Osteoblast (primary cell): ENCODE measurements at places on chromosomes 12 and 14. TPM values are rescaled to one million over a fixed set of nuclear protein-coding genes. Genes with fewer than 3 reads are reported as not detected.

- DNase-seq, result no peak
Measured at GRCh38 chr14:61510736-61511557, 184.4 kb upstream of the HIF1A start.

GRCh38 chr12:93957168-93957567, 191.2 kb upstream of the PLXNC1 start:
- no peak for DNase-seq

GRCh38 chr14:100617410-100618317, 30.4 kb upstream of the BEGAIN start:
- peak; percentile 83 for DNase-seq

Gene CLEC7A
- under 0.01 and 0.36 TPM in 2 replicates for total RNA-seq

- DNase-seq, result no peak
Measured at GRCh38 chr14:67332468-67332867, 27.1 kb downstream of the ATP6V1D start.

DNA sequence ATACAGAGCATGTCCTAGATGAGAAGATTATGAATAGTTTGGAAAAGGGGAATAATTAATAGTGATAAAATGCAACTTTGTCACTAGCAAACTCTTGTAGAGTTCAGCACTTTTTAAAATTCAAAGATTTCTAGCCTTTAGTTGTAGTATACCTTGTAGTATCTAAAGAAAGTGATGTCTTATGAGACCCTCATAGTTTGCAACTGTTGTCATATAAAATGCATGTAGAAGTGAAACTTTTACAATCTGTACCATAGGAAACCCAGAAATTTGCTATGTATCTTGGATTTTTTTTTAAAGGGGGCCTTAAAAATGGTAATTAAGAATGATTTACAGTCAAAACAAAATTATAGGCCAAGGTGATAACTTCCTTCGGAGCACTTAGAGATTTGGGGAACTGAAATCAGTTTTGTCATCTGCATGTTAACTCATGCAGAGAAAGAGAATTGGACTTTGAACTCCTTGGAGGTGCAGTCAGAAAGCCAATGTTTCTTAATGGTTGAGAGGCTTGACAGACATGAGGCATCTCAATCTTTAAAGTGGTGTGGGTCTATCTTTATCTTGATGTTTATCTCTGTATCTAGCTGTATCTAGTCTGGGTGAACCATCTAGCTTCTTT, 1.3 kb downstream of the LRRK2 start:
- DNase-seq, result no peak

DNA sequence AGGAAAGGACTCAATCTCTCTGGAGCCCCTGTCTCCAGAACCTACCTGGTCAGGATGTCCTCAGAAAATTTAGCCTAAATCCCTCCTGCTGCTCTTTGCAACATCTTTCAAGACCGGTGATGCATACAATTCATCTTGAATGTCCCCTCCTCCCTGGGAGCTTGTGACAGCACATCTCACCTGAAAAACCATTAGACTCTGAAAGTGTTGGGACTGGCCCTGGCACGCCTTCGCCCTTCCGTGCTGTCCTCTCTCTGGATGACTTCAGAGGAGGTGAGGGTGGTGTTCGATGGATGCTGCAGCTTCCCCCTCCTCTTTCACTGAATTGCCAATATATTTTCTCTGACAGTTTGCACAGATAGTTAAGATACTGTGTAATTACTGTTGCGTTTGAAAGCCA, 90.9 kb upstream of the CISTR start:
- DNase-seq, result no peak

Gene GALNT8
- not detected in 2 replicates for total RNA-seq

- DNase-seq, result no peak
Measured at GRCh38 chr14:103633391-103633790, 4.4 kb downstream of the KLC1 start.

DNA sequence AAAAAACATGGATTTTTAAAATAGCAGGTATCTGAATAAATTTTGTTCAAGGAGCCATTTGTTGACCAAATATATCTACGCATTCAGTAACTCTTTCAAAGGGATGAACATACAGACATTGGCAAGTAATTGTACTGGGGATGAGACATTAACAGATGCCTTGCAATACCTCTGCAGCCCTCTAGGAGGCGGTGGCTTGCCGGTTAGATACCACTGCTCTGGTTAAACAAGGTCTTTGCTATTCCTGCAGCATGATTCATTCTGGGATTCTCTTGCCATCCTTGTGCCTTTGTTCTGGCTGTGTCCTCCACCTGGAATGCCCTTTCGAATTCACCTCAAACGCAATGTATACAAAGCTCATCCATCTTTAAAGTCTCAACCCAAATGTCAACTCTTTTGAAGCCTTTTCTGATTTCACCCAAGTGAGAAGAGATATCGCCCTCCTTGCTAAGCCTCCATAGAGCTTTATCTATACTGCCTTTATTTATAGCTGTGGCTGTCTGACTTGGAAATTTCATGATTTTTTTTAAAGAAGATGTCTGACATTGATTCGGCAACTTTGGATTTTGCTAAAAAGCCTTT, 131.0 kb upstream of the SRRM4 start:
- no peak for DNase-seq

- DNase-seq, result peak; percentile 77
Measured at GRCh38 chr12:46830731-46831334, 5.0 kb upstream of the SLC38A4 start.

- no peak for DNase-seq
Measured at GRCh38 chr12:65756956-65757511, 67.2 kb upstream of the HMGA2 start.

GRCh38 chr14:91607322-91608047, 97.4 kb upstream of the PPP4R3A start:
- no peak for DNase-seq

- DNase-seq, result no peak
Measured at GRCh38 chr14:65745396-65746190, 333.1 kb downstream of the FUT8 start.

Gene GCH1
- 2.7 and 3.3 TPM in 2 replicates for total RNA-seq

DNA sequence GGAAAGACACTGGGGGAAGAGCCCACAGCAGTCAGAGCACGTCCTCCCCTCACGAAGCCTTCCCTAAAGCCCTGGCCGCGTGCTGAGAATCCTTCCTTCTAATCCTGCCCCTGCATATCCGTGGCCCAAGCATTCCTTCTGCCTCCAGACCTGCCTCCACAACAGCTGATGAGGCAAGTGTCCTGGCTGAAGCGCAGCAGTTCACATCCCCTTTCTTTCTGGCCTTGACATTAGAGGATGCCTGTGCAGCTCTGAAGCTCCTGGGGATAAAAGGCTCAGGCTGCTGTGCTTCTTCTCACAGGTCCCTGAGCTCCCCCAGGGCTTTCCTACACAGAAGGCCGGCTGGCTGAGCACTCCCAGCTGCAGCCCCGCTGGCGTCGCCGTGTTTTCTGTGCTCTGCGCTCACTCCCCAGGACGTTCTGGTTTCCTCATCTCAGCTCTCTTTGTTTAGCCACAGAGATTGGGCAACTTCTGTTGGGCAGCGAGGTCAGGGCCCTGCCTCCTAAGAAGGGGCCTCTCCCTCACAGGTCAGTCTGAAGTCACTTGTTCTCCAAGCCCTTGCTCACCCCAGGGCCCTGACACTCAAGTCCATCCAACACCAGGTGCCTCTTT, 45.8 kb downstream of the NINJ2 start:
- DNase-seq, result no peak

Gene IAPP
- total RNA-seq, result not detected in 2 replicates

Gene MANSC4
- not detected in 2 replicates for total RNA-seq

Gene SPTB
- total RNA-seq, result under 0.01 TPM in 1 of 2 replicates, not detected in the other

GRCh38 chr12:19855851-19856250, 416.6 kb downstream of the AEBP2 start:
- no peak for DNase-seq

Gene PAPLN
- total RNA-seq, result 5.3 and 5.8 TPM in 2 replicates

- DNase-seq, result no peak
Measured at GRCh38 chr14:87043667-87044200, 949.2 kb downstream of the GALC start.

DNA sequence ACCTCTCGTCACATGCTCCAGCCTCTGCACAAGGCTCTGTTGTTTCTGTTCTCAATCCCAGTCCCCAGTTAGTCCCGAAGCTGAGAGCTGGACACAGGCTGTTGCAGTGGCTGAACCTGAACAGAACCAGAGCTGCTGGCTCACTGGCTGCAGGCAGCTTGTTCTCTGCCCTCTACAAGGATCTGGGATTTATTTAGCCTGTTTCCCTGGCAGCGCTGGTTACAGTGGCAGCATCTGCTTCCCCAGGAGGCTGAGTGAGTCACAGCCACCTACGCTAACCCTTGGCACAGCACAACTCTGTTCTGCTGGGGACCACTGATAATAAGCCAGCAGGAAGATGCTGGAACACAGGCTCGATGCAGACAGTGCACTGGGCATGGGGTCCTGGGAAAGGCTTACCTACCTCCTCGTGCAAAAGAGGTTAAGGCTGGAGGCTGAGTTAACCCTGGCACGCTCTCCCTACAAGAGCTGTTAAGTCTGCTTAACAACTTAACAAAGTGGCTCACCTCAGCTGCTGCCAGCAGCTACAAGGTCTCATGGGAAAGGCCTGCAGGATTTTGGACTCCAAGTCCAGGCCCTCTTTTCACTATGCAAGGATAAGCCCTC, 299.6 kb downstream of the PCNX1 start:
- DNase-seq, result peak; percentile 95

DNA sequence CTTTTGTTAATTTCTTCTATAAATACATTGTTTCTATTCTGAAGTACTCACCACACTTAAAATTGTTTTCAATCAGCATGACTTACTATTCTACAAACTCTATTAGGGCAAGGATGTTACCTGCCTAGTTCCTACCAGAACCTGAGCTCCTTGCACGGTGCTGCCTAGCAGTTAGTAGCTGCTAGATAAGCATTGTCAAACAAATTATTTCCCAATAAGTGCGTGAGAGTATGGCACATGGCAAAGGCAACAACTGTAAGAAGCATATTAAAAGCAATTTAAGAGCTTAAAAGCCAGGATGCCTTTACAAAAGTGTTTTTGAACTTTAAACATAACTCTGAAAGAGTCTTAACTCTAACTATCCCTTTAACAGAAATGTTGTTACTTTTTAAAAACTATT, 8.2 kb upstream of the LYZ start:
- no peak for DNase-seq

Gene PLXNC1
- total RNA-seq, result 3.3 and 3.8 TPM in 2 replicates

DNA sequence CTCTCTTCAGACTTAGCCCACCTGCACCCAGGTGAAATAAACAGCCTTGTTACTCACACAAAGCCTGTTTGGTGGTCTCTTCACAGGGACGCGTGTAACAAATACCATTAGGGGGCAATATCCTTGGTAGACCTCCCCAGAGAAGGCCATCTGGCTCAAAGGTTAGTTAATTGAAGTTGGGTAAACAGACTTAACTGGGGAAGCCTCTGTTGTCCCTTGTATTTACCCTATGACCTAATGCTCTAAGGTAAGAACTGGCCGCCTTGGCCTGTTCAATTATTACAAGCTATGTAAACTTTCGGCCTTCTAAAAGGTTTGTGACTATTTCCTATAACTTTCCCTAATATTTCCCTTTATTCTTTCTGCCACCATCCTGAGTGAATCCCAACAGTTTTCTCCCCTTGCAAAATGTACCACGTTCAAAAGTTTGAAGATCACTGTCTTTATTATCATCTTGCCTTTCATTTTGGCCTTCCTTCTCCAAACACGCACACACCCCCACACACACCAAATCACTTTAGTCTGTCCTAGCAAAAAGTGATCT, 15.3 kb upstream of the LYZ start:
- DNase-seq, result no peak

Gene NEUROD4
- total RNA-seq, result not detected in 2 replicates

GRCh38 chr14:44803239-44803905, 158.4 kb downstream of the KLHL28 start:
- peak; percentile 81 for DNase-seq

GRCh38 chr12:9650151-9650576, 19.3 kb upstream of the CLEC2D start:
- no peak for DNase-seq

DNA sequence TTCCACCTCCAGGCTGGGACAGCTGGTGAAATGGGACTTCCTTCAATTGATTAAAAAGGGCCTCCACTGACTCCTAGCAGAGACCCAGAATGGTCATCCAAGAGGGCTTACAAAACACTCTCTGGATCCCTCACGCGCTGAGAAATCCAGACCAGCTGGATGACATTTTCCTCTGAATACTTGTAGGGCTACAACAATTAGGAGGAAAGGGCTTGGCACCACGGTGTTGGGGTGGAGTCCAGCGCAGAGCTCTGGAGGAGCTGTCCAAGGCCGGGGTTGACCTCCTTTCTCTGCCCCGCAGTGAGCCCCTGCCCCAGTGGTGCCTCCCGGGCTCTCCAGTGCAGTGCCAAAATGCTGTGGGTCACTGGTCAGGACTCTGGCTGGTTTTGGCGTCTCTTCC, 189.0 kb upstream of the CCND2 start:
- no peak for DNase-seq

DNA sequence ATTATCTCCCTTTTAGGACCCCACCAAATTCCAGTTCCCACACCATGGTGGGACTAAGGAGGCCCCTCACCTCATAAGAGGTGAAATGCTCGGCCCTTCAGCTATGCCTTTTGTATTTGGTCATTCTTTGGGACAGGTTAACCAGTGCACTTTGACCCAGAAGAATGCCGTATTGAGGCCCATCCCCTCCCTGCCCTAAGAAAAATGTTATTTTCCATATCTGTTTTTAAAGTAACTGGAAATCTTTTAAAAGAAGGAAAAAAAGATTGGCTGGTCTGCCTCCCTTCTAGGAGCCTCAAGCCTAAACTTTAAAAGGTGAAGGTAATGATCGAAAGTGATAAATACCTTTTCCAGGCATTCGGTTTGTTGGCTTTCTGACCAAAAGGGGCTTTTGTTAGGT, 5.7 kb upstream of the HOXC13 start:
- DNase-seq, result no peak

Gene GPR68
- total RNA-seq, result 8.0 and 8.5 TPM in 2 replicates

Gene DPF3
- total RNA-seq, result 0.59 and 1.8 TPM in 2 replicates

- peak; percentile 93 for DNase-seq
Measured at GRCh38 chr12:57280211-57281062, 29.4 kb upstream of the STAC3 start.

Gene ZNF740
- total RNA-seq, result 14.7 and 19.5 TPM in 2 replicates

- no peak for DNase-seq
Measured at GRCh38 chr12:107803092-107803491, 28.6 kb downstream of the ASCL4 start.

- DNase-seq, result peak; percentile 41
Measured at GRCh38 chr14:70448633-70449340, 3.2 kb upstream of the ADAM21 start.

GRCh38 chr12:109752117-109753053, 38.8 kb downstream of the FAM222A start:
- peak; percentile 23 for DNase-seq

Gene DAO
- total RNA-seq, result not detected in 2 replicates

Gene ADAMTS20
- total RNA-seq, result under 0.01 TPM in 1 of 2 replicates, not detected in the other

Gene KRT6C
- total RNA-seq, result not detected in 2 replicates

GRCh38 chr14:67268426-67269150, 27.4 kb downstream of the PALS1 start:
- no peak for DNase-seq

DNA sequence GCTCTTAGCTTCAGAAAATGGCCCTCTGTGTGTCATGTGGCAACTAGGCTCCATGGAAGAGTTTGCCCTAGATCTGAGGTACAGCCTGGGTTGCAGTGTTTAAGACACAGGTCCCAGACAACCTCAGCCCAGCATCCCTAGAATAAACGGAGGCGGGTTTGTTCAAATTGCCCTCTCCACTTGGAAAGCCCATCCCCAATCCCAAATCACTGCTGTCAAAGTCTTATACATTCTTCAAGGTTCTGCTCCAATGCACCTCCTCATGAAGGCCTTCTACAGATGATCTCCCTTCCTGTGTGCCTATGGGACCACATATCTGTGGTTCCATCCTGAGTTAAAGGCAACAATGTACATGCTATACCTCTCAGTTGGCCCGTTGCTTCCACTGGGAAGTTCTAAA, 289.8 kb downstream of the DPF3 start:
- DNase-seq, result peak; percentile 53
